ENCODE measurements at places on chromosomes 3 and 15.

DNA sequence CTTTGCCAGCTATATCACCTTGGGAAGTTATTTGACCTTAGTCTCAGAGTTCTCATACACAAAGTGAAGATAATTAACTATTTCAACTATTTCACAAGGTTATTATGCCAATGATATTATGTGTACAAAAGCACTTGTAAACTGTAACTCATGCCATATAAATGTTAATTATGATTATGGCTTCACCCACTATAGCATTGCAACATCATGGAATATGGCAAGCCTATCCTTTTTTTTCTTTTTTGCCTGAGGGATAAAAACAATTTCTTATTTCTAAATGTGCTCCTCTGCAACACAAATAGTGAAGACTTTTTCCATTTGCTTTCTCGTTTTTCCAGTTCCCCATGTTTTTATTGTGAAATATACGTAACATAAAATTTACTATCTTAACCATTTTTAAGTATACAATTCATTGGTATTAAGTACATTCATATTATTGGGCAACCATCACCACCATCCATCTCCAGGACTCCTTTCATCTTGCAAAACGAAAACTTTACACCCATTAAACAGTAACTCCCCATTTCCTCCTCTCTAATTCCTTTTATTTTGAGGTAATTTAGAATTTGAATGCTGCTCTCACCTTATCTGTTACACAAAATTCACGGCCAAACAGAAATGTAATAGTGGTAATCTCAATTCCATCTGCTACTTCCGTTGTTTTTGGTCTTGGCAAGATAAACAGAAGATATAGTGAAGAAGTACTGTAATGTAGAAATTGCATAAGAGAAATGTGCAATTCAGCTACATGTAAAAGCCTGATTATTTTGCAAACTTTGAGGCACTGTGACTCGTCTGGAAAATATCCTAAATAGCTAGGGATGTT lies 46.3 kb downstream of the NANOGP8 start:
- no peak for DNase-seq

DNA sequence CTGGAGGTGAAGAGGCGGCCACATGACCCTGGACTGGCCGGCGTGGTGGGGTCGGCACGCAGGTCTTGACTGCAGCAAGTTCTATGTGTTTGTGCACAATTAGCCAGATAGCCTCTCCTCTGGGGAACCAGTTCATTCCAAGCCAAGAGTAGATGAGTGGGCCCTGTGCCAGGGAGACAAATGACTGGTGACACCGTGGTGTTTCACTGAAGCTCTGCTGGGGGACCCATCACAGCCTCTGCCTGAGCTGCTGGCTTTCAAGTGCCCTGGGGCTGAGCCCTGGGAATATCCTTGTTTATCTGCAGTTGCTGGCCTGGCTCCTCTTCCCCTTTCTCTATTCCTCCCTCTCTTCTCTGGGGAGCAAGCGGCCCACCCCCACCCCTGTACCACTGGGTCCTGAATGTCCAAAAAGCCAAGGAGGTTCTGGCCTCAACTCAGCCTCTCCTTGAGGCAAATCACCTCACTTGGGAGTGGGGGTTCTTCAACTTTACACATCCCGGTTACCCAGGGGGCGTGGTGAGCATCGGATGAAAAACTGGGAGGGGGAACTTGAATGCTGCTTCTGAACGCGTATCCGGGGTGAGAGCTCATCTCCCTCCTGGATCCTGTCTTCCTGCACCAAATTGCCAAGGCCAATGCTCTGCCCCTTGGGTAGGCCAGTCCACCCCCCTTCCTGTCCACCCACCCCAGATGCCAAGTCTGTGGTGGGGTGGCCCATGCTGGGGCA lies 199.6 kb upstream of the LYSMD4 start:
- DNase-seq: no peak

DNA sequence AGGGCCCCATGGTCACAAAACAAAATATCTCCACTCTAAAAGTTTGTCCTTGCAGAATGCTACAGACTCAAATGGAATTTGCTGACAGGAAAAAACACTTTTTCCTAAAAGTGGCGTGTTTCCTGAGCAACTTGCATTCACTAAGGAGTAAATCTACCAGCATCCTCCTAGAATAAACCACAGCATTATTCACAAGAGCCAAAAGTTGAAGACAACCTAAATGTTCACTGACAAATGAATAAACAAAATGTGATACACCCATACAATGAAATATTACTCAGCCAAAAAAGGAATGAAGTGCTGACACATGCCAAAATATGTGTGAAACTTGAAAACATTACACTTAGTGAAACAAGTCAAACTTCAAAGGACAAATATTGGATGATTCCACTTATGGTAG lies 28.9 kb downstream of the ITGB5 start:
- DNase-seq: no peak

- no peak for DNase-seq
Observed at GRCh38 chr3:88626456-88627120, 476.8 kb downstream of the C3orf38 start.

- no peak for DNase-seq
Observed at GRCh38 chr3:176055836-176056235, 1141.4 kb downstream of the TBL1XR1 start.

DNA sequence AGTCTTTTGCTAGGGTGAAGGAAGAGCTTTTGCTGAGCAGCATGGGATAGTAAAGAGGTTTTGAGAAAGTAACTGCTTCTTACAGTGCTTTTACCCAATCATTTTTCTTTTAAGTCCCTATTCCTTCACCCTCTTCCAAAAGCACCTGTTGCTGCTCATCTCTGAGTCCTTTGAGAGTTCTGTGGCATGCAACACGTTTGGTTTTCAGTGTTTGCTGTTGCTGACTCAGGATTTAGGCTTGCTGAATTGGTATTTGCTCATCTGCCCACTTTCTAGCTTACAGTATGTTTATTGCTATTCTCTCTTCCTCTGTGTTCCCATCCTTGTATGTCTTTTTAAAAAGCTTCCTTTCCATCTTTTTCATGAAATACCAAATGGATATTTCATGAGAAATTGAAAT lies 55.9 kb upstream of the THRB start:
- no peak for DNase-seq

DNA sequence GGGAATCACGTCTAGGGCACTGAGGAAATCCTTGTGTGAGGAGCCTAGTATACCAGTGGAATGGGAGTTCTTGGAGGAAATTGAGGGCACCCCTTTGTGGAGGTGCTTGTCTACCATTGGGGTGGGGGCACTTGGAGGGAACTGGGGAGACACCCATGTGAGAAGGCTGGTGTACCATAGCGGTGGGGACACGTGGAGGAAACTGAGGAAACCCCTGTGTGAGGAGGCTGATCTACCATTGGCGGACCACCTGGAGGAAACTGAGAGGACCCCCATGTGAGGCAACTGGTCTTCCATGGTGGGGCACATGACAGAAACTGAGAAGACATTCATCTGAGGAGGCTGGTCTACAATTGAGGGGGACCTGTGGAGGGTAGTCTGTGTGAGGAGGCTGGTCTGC lies 164.5 kb downstream of the FBLN2 start:
- DNase-seq: no peak

DNA sequence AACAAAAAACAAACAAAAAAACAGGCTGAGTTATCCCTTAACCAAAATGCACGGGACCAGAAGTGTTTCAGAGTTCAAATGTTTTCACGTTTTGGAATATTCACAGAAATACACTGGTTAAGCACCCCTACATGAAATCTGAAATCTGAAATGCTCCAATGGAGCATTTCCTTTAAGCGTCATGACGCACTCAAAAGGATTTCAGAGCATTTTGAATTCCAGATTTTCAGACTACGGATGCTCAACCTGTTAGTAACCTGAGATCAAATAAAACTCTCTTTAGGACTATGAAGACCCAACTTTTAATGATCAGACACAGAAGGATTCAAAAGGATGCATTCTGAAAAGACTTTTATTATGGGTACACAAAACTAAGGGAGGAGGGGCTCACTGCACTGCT lies 9.6 kb downstream of the CLPX start:
- no peak for DNase-seq

- DNase-seq: peak; percentile 35
Observed at GRCh38 chr3:152299249-152299976, 30.7 kb downstream of the MBNL1 start.

DNA sequence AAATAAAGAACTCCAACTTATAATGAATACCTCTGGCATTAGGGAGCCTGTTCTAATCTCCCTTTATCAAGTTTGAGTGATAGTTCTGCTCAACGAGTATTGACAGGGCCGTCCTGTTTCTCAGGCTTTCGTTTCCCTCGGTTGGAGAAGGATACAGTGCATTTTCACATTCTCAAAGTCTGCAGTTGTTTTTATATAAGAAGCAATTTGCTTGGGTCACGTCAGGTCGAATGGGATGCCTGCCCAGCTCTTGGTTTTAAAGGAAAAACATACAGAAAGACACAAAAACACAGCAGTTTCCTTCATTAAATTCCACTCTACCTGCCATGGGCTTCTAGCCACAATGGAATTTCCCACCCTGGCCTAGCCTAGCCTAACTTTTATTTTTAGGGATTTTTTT lies 366.3 kb downstream of the TIGIT start:
- no peak for DNase-seq

- no peak for DNase-seq
Observed at GRCh38 chr3:147699175-147699838, 290.1 kb downstream of the ZIC1 start.

DNA sequence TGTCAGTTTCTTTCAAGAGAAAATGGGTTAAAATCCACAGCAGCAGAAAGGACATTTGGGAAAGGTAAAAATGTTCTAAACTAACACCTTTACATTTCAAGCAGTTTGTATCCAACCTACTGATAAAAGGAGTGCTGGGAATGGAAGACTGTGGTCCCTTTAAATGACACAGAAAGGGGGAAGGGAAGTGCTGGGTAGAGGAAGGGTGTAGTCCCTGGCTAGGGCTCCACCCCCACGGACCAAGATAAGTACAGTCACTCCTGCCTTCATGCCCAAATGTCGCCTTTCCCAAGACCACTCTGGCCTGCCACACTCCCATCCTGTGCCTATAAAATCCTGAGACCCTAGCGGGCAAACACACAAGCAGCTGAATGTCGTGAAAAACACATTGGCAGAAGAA lies 350.9 kb upstream of the POU1F1 start:
- no peak for DNase-seq

- DNase-seq: no peak
Observed at GRCh38 chr3:48369693-48370332, 2.2 kb upstream of the FBXW12 start.

- no peak for DNase-seq
Observed at GRCh38 chr3:45958321-45958791, 15.1 kb downstream of the CXCR6 start.

All from activated CD4-positive, alpha-beta T cell treated with anti-CD3 and anti-CD28 coated beads for 36 hours (primary cell).